ENCODE measurements at places on chromosomes 7 and 10.

DNA sequence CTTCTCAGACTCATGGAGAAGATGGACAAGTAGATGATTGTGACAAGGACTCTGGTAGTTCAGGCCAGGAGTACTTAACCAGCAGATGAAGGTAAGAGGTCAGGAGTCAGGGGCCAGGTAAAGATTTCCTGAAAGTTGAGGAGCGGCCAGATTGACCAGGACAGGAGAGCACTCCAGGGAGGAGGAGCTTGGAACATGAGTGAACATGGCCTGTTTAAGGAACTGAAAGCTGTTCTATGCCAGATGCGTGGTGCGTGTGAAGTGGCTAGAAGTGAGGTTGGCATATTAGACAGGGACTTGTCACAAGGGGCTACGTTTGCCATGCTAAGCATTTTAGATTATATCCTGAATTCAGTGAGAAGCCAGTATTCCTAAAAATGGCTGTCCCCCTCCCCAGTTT, 157.2 kb downstream of the WNT2 start:
- DNase-seq, result no peak

GRCh38 chr7:96238976-96239766, 82.7 kb downstream of the SLC25A13 start:
- no peak for DNase-seq

GRCh38 chr10:11110539-11110938, 92.9 kb downstream of the CELF2 start:
- DNase-seq, result no peak

DNA sequence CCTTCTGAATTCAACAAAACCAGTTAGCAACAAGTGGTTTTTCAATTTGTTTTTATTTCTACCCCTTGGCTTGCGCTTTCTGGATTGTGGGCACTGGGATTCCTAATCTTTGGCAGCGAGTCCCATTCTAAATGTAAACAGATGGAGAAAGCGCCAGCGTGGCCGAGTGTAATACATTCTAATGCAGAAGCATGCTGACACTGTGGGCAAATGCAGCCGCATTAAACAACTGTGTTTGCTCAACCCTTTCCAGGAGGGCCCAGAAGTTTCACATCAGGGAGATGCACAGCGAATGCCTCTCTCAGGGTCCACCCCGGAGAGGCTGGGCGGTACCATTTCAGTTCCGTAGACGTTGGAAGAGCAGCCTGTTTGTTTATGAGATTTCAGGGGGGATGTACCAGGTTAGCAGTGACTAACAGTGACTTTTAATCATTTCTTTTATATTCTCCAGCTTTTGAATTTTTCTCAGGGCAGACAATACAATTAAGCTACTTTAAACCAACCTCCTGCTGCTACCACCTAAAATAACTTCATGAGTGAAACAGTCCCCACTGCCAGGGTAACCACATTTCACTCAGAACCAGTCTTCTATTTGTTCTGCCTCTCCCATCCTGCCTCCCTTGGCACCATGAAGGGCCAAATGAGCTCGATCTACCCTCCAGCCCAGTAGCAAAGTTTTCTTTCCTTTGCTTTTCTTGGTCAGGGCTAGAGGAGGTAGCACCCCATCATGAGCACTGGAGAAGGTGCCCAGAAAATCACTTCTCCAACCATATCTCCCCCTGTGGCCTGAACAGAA, 164.2 kb upstream of the ITGB1 start:
- DNase-seq, result no peak

GRCh38 chr7:128937647-128938543, at the start of gene IRF5:
TSS of gene IRF5 (plus strand) at chr7:128937927. CDS start at chr7:128942082, 4,155 bp downstream.
- DNase-seq, result peak; percentile 5

All from stimulated activated CD8-positive, alpha-beta memory T cell treated with anti-CD3 and anti-CD28 coated beads, Interleukin-12 subunit alpha, Interleukin-12 subunit beta, amount 100 ng/mL, for 4 hours (primary cell).